ENCODE measurements at places on chromosomes 7 and 10. TPM values are rescaled to one million over a fixed set of nuclear protein-coding genes. Genes with fewer than 3 reads are reported as not detected.

The NANOS1 gene
- 3.8 TPM for total RNA-seq

The TMEM139 gene
- 0.85 TPM for total RNA-seq

The NEURL1 gene
- total RNA-seq = 0.18 TPM

The OGDHL gene
- total RNA-seq = 0.07 TPM

The GFRA1 gene
- 9.3 TPM for total RNA-seq

The COL28A1 gene
- total RNA-seq = 0.99 TPM

The CHST15 gene
- total RNA-seq = 7.7 TPM

The EN2 gene
- total RNA-seq = 1.0 TPM

The ZNF22 gene
- total RNA-seq = 3.2 TPM

Measured in A549 treated with RU486 at 1 μM for 4 hours (cell line).